CD4-positive, alpha-beta T cell (primary cell): ENCODE measurements at places on chromosomes 4 and X.

GRCh38 chrX:20224814-20225487 lies 41.8 kb downstream of the RPS6KA3 start:
- H3K36me3 ChIP-seq = peaks cover 19% of the 10 kb centered on the region
- no peaks in the 10 kb centered on the region for H3K27me3 ChIP-seq
- no peak for DNase-seq
- no peak overlapping the region for H3K4me3 ChIP-seq
- peaks cover 5% of the 10 kb centered on the region for H3K4me1 ChIP-seq

DNA sequence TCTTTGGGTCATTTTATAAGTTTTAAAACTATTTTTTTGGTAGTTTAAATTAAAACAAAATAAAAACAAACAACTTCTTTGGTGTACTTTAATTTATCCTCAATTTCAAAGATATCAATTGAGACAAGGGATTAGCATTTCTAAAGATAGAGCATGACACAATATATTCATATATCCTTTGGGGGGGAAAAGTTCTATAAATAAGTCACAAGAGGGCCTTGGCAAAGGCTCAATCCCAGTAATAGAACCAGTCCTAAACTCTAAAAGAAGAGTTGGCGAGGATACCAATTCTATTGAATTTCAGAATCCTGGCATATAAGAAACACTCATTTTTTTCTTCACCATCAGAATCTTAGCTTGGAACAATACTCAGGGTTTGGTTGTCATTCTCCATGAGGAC lies 89.7 kb downstream of the COL4A6 start:
- no peaks in the 10 kb centered on the region for H3K27me3 ChIP-seq
- no peak for DNase-seq
- H3K4me1 ChIP-seq = no peaks in the 10 kb centered on the region
- no peak overlapping the region for H3K27ac ChIP-seq
- no peak overlapping the region for H3K4me3 ChIP-seq

GRCh38 chr4:125639182-125639621 lies 324.4 kb downstream of the FAT4 start:
- no peaks in the 10 kb centered on the region for H3K4me1 ChIP-seq
- H3K4me3 ChIP-seq = no peak overlapping the region
- H3K27me3 ChIP-seq = no peaks in the 10 kb centered on the region

- H3K27me3 ChIP-seq = no peaks in the 10 kb centered on the region
- H3K4me1 ChIP-seq = no peaks in the 10 kb centered on the region
- no peak overlapping the region for H3K27ac ChIP-seq
- H3K36me3 ChIP-seq = no peaks in the 10 kb centered on the region
- no peak overlapping the region for H3K4me3 ChIP-seq
- no peak for DNase-seq
Measured at GRCh38 chrX:68719904-68720614, 72.6 kb downstream of the STARD8 start.

DNA sequence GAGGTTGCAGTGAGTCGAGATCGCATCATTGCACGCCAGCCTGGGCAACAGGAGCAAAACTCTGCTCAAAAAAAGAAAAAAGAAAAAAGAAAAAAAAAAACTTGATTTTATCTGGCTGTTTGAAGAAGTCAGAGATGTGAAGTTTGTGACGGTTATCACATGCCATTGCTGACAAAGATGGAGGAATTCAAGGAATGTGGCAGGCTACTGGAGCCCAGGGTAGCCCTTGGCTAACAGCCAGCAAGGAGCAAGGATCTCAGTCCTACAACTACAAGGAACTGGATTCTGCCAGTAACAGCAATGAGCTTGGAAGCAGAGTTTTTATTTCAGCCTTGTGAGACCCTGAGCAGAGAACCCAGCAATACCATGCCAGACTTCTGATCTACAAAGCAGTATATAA lies 24.3 kb upstream of the TET2 start:
- DNase-seq = no peak
- no peaks in the 10 kb centered on the region for H3K27me3 ChIP-seq
- no peak overlapping the region for H3K27ac ChIP-seq
- H3K4me3 ChIP-seq = no peak overlapping the region
- H3K36me3 ChIP-seq = no peaks in the 10 kb centered on the region
- no peaks in the 10 kb centered on the region for H3K4me1 ChIP-seq

- no peak overlapping the region for H3K4me3 ChIP-seq
- H3K27me3 ChIP-seq = no peaks in the 10 kb centered on the region
- H3K36me3 ChIP-seq = peaks cover 32% of the 10 kb centered on the region
- DNase-seq = no peak
- no peak overlapping the region for H3K27ac ChIP-seq
Measured at GRCh38 chr4:1360423-1361283, 13.6 kb downstream of the UVSSA start.

DNA sequence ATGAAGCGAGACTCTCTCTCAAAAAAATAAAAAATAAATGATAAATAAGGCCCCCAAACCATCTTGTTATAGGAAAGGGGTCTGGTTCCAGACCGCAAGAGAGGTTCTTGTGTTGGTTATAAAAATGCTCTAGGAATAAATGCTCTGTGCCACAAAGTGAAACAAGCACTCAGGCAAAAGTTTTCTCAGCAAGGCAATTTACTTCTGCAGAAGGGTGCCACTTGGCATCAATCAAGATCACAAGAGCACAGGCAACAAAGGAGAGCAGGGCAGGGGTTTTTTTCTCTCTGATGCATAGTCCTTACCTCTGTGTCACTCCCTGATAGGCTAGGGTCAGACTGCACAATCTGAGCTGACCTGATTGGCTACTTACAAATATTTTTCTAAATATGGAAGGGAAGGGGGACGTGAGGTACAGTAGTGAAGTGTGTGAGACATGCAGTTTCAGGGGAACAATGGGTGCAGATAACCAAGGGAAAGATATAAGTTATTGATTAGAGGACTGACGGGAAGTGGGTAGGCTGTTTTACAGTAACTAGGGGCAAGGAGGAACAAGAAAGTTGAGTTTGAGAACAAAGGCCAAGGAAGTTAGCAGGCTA lies 29.8 kb upstream of the FUNDC1 start:
- no peak overlapping the region for H3K27ac ChIP-seq
- no peak for DNase-seq
- no peaks in the 10 kb centered on the region for H3K27me3 ChIP-seq
- H3K4me3 ChIP-seq = no peak overlapping the region

GRCh38 chrX:48696909-48697727 lies 584 bp downstream of the SUV39H1 start:
- H3K27ac ChIP-seq = peak overlapping the region; percentile 35
- DNase-seq = no peak
- peaks cover 34% of the 10 kb centered on the region for H3K36me3 ChIP-seq
- H3K4me3 ChIP-seq = peak overlapping the region; percentile 54
- no peaks in the 10 kb centered on the region for H3K27me3 ChIP-seq

DNA sequence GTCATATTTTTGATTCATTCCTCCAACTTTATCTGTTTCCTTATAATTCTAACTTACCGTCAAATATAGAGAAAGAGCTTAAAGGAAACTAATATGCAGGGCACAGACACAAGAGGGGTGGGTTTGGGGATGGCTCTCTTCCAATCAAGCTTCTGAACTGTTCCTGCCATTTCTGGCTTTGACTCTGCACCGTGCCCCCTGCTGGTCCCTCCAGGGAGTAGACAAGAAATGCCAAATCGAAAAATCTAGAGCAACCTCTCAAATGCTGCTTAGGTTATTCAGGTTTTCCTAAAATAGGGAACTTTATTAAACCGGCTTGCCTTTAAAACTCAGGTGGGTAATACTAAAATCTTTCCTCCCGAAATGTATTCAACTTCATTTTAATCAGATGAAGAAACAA lies 39.8 kb upstream of the VCX3A start:
- H3K27me3 ChIP-seq = no peaks in the 10 kb centered on the region
- no peak overlapping the region for H3K4me3 ChIP-seq
- no peak overlapping the region for H3K27ac ChIP-seq

GRCh38 chrX:10769195-10769594 lies 148.8 kb upstream of the MID1 start:
- no peaks in the 10 kb centered on the region for H3K4me1 ChIP-seq
- no peaks in the 10 kb centered on the region for H3K27me3 ChIP-seq
- no peak overlapping the region for H3K27ac ChIP-seq
- peak; percentile 1 for DNase-seq
- H3K36me3 ChIP-seq = no peaks in the 10 kb centered on the region

DNA sequence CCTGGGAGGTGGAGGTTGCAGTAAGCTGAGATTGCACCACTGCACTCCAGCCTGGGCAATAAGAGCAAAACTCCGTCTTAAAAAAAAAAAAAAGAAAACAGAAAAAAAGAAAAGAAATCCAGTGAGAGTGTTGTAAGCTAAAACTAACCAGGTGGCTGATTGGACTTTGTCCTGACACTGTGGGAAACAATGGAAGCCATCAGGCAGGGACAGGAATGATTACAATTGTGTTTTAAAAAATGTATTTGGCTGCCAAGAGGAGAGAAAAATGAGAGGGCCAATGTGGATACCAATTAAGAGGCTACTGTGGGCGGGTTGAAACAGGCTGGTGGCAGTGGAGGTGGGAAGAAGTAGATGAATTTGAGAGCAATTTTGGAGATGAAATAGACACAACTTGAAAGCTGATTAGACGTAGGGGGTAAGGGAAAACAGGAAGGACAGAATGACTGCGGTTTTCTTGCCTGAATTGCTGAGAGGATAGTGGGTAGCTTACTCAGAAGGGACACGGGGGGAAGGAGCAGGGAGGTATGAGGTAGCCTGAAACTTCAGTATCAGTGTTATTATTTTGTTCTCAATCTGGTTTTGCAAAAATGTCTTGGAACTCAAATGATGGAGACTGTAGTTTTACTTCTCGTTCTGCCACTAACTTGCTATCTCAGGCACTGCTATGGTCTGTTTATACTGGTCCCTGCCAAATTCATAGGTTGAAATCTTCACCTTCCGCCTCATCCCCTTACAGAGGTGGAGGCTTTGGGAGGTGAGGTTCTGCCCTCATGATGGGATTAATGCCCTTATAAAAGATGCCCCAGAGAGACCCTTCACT lies 45.6 kb upstream of the CHRNA9 start:
- no peaks in the 10 kb centered on the region for H3K36me3 ChIP-seq
- H3K4me3 ChIP-seq = peak overlapping the region; percentile 8
- peaks cover 49% of the 10 kb centered on the region for H3K4me1 ChIP-seq
- peak overlapping the region; percentile 39 for H3K27ac ChIP-seq
- DNase-seq = peak; percentile 56
- H3K27me3 ChIP-seq = no peaks in the 10 kb centered on the region

DNA sequence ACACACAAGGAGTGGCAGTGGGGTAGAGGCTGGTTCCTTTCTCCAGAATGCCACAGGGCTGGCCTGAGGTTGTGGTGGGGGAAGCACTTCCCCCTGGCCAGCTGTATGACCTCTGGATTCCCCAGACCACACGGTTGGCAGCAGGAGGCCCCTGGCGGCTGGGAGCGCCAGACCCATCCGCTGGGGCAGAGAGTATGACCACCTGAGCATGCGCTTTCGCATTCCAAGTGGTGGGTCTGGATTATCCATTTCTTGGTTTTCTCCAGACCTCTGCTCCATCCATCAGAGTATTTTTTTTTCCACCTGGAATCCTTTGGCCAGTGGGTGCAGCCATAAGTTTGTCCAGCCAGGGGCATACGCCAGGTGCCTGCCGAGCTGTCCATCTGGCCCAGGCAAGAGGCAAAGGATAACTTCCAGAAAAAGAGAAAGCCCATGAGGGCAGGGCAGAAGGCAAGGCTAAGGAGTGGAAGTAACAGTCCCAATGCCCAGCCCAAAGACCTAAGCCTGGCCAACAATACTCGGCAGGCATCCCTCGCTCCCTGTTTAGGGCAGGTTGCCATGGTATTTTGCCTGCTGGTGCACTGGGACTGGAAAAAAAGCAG lies 39.3 kb downstream of the NHSL2 start:
- no peak overlapping the region for H3K4me3 ChIP-seq
- H3K36me3 ChIP-seq = no peaks in the 10 kb centered on the region
- no peaks in the 10 kb centered on the region for H3K4me1 ChIP-seq
- no peak overlapping the region for H3K27ac ChIP-seq

- no peak overlapping the region for H3K4me3 ChIP-seq
- DNase-seq = no peak
- H3K36me3 ChIP-seq = no peaks in the 10 kb centered on the region
- H3K27ac ChIP-seq = no peak overlapping the region
- no peaks in the 10 kb centered on the region for H3K27me3 ChIP-seq
Measured at GRCh38 chr4:3411676-3412075, 30.1 kb upstream of the HGFAC start.

DNA sequence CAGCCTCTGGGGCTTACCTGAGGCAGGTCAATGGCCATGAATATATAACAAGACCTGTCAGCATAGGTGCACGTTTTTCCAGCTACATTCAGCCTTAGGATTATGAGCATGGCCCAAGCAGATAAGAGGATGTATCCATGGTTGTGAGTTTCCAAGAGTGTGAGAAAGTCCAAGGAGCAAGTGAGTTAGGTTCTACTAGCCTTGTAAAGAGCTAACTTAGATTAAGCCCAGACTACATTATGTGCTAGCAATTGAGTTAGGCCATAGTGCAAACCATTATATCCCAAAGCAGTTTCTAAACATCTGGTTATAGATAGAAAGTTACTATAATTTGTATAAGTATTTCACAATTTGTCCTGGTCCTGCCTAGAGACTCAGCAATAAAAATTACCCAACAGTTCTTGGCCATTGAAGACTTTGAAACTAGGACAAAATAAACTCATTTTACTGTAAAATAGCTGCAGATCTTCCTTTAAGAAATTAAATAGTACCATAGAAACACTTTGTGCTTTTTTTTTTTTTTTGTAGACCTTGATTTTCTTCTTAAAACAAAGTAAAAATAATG lies 312.0 kb downstream of the CAMK2D start:
- H3K27ac ChIP-seq = no peak overlapping the region
- no peak for DNase-seq
- no peaks in the 10 kb centered on the region for H3K27me3 ChIP-seq
- H3K4me1 ChIP-seq = no peaks in the 10 kb centered on the region

GRCh38 chrX:116277351-116278225 lies 107.0 kb downstream of the AGTR2 start:
- DNase-seq = no peak
- H3K36me3 ChIP-seq = no peaks in the 10 kb centered on the region
- no peaks in the 10 kb centered on the region for H3K4me1 ChIP-seq
- no peaks in the 10 kb centered on the region for H3K27me3 ChIP-seq
- no peak overlapping the region for H3K4me3 ChIP-seq

DNA sequence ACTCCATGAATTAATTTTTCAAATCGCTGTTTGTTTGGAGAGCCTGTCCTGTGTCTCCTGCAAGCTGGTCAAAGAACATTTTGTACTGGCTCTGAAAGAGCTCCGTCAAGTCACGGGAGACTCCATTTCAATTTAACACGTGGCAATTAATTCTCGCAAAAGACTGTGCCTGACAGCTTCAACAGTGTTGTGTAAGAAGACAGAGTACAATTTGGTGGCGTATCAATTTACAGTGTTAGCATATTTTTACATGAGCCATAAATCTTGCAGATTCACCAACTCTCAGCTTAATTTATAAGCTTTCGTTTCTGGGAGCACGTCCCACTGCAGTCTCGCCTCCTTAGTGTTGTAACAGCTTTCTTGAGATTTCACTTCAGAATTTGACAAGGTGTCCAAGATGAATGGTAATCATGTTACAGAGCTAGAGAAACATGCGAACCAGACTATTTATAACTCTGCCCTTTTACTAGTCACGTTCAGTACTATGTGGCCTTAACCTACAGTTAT lies 70.8 kb downstream of the RWDD4 start:
- no peaks in the 10 kb centered on the region for H3K36me3 ChIP-seq
- no peaks in the 10 kb centered on the region for H3K4me1 ChIP-seq
- no peak overlapping the region for H3K27ac ChIP-seq

- H3K27me3 ChIP-seq = no peaks in the 10 kb centered on the region
- H3K27ac ChIP-seq = no peak overlapping the region
- no peak overlapping the region for H3K4me3 ChIP-seq
- no peaks in the 10 kb centered on the region for H3K4me1 ChIP-seq
- H3K36me3 ChIP-seq = no peaks in the 10 kb centered on the region
Measured at GRCh38 chrX:131279617-131280016, 9.5 kb downstream of the IGSF1 start.

- peaks cover 6% of the 10 kb centered on the region for H3K4me1 ChIP-seq
- DNase-seq = no peak
- H3K4me3 ChIP-seq = no peak overlapping the region
- H3K27ac ChIP-seq = no peak overlapping the region
Measured at GRCh38 chrX:57282568-57282967, 3.9 kb upstream of the FAAH2 start.
